8988T (cell line): ENCODE measurements at places on chromosomes 11 and 22.

DNA sequence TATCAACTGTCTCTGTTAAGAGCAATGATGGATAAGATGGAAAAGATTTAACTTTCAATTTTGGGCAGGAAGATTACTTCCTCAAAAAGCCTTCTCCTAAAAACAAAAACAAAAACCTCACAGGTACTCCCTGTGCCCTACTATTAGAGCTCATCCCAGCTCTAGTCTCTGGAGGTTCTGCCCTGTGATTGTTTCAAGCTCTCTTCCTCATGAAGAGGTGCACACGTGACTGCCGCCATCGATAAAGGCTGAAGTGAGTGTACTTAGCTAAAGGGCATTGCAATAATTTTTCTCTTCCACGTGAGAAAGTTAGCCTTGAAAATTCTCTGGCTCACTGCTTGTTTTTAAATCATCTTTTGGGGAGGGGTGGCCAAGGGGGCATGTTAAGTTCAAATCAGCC is 36.6 kb downstream of the MPPED2 start:
- no peak for DNase-seq

GRCh38 chr22:38924347-38924952 is 33.0 kb upstream of the APOBEC3A start:
- DNase-seq = no peak

DNA sequence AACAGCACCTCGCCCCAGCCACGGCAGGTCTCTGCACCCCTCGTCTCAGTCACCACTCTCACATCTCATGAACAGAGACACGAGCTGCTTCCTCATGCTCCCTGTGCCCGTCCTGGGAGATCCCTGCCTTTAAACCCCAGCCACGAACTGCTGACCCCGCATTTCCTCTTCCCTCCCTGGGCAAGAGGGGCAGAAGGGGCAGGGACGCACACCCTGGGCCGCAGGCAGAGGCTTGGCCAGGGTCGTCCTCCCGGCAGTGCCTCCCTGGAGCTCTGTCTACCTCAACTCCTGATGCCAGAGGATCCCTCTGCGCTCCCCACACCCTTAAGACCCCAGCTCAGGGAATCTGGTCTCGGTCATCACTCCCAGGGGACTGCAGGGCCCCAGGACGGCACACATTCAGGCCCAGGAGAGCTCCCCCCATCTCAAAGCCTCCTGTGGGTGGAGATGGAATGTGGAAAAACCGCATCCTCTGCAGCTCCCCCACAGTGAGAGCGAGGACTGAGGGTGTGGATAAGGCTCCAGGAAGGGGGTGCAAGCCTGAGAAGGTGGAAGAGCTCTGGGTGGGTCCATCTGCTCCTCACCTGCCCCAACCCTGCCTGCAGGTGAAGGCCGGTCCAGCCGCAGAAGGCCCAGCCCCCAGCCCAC is 1.2 kb downstream of the BID start:
- DNase-seq = no peak

GRCh38 chr22:43411040-43411868 is 560 bp upstream of the MPPED1 start:
- no peak for DNase-seq

- no peak for DNase-seq
Measured at GRCh38 chr11:64060861-64061444, 25.2 kb downstream of the FLRT1 start.

DNA sequence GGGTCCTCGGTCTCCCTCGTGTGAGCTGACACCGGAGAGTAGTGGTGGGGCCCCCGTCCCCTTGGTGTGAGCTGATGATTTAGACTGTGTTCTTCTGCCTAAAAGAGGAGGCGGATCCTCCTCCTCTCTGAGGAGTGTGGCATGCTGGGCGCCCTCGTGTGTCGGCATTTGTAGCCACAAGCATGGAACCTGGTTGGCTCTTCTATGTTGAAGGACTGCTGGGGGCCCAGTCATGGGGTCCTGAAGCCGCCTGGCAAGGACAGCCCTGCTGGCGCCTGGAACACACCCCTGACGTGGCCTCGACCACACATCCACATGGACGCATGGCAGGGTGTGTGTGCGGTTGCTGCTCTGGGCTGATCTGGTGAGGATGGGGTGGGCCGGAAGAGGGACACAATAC is 50.2 kb downstream of the AP2A2 start:
- peak; percentile 94 for DNase-seq

DNA sequence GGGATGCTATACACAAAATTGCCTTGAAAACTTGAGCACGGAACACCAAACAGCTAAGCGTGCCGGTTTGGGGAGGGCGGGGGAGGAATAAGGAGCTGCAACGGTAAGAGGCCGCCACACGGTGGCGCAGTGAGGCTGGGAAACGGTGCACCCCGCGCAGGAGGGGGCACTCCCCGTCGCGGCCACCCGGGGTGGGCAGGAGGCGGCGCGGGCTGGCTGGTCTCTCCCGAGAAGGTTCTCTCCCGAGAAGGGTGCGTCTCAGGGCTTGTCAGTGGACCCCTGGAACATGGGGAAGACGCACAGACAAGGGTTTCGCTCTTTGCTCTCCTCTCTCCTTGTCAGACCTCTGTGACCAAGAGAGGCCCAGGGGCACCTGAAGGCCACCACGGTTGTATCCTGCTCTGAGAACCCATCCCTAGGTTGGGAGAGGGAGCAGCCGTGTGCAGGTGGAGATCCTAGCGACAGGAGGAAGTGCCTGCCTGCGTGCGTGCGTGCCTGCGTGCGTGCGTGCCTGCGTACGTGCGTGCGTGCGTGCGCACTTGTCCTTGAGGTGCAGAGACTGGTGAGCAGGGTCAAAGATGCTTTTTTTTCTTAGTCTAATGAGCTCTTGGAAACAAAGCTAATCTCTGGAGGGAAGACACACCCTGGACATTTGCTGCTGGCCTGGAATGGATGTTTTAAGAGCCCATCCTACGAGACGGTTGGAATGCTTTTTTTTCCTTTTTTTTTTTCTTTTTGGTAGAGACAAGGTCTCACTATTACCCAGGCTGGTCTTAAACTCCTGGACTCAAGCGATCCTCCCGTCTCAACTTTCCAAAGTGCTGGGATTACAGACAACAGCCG is 18.1 kb upstream of the JAM3 start:
- DNase-seq = peak; percentile 96

- no peak for DNase-seq
Measured at GRCh38 chr22:50696251-50696798, 23.7 kb downstream of the SHANK3 start.

GRCh38 chr11:101521821-101522220 is 62.0 kb downstream of the TRPC6 start:
- DNase-seq = no peak

GRCh38 chr22:16834971-16835370 is 9.8 kb upstream of the XKR3 start:
- no peak for DNase-seq

GRCh38 chr11:108551651-108552462 is 41.7 kb downstream of the EXPH5 start:
- DNase-seq = no peak

DNA sequence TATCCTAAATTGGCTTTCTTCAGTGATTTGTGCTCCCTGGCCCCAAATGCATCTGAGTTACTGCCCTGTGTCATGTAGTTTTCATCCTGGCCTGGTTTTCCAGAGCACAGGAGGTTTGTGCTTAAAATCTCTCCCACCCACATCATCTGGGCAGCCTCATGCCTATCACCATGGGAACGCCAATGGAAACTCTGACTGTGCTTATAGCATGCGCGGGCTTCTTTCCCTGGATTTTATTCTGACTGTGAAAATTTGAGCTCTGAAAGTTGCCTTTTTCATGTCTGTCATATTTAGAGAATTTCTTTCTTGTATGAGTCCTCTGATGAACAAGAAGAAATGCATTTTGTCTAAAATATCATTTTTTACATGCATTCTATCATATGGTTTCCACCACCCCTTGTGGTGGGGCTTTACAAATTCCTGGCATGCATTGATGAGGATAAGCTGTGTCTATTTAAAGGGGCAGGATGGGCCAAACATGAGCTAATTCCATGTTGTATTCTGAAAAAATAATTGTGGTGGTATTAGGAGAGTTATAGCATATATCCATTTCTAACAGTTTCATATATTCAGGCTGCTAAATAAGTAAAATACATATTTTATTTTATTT is 55.1 kb downstream of the IRAG1 start:
- no peak for DNase-seq

DNA sequence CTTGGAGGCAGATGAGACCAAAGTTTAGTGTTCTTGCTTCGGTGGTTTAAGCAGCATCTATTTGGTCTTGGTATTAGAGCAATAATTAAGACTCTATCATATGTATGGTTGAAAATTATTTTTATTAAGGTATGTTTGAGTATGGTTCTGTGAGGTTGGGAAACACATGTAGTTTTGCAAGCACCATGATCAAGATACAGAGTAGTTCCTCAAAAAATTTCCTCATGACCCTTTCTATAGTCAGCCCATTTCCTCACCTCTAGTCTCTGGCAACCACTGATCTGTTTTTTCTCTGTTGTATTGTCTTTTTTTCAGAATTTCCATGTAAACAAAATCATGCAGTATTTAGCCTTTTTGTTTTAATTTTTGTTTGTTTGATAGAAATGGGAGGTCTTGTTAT is 18.4 kb downstream of the MTMR3 start:
- DNase-seq = no peak

- DNase-seq = no peak
Measured at GRCh38 chr11:64799256-64799622, 3.8 kb downstream of the MAP4K2 start.

- DNase-seq = no peak
Measured at GRCh38 chr11:40215556-40215955, 1243.9 kb downstream of the LRRC4C start.

DNA sequence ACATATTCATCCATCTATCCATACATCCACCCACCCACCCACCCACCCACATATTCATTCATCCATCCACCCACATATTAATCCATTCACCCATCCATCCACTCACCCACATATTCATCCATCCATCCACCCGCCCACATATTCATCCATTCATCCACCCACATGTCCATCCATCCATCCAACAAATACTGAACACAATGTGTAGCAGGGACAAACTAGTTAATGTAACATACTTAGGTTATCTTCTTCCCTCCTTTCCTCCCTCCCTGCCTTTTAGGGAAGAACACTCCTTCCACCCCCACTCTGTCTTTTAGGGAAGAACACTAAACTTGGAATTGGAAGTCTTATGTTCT is 39.4 kb downstream of the MCM5 start:
- DNase-seq = no peak

DNA sequence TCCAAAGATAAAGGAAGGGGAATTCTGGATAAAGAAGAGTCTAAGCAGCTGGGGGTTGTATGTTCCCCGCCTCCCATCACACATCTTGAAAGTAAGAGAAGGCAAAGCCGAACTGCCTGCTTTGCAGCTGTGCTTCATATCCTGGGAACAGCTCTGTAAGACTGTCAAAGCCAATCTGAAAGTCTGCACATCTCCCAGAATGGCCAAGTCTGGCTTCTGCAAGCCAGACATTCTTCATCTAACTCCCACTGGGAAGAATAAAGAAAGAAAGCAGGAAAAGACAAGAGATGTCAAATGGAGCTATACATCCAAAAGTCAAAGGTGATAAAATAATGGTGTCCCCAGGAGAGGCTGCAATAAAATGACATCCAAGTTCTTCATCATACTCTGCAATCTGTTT is 15.4 kb downstream of the MORC2 start:
- no peak for DNase-seq

GRCh38 chr11:45025716-45026492 is 75.2 kb upstream of the TP53I11 start:
- DNase-seq = no peak

DNA sequence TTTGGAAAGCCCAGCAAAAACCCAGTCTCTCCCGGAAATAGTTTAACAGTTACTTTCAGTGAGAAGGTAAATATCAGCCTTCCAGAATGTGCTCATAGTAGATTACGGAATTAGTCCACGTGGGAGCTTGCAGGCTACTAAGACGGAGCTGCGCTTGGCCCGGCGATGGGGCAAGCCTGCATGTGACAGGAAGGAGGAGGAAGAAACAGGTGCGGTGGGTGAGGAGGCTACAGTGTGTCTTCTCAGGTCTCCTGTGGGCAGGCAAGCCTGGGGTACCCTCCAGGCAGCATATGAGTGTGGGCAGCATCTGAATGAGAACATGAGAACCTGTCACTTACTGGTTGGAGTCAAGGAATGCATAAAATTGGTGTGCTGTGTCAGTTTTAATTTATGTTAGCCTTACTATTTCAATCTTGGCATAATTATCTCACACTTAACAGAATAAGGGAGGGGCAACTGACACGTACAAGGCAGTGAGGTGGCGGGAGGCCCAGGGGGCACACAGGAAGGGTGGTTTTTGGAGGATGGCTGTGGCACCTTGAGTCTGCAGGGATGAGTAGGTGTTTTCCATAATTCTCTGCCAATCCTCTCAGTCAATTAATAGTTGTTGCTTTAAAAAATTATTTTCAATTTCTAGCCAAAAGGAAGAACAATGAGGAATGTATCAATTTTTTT is 35.7 kb downstream of the CLMP start:
- DNase-seq = no peak

DNA sequence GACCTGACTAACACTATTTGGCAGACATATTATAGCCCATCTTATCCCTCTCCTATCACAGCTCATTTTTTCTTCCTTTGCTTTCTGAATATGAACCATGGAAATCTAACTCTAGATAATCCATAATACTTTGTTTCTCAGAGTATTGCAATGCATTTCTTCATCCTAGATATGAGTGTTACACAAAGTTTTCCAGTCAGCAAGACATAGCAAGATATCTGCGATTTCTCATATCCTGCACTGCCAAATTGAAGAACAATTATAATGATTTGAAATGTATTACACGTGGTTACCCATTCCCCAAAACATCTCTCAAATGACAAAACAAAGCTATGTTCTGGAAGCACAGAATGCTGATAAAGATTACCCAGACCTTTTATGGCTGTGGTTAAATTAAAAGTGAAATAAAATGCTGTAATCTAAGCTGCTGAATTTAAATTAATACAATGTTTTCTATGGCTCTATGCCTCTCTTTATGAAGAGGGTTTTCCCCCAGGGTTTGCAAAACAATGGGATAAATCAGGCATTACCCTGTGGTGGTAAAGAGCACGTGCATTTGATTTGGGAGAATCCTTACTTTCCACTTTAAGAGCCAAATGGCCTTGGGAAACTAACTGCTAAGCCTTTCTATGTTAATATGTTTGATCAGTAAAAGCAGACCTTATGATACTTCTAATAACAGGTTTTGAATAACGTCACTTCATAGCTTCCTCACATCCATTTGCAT is 1291.0 kb upstream of the CNTN5 start:
- DNase-seq = no peak

- no peak for DNase-seq
Measured at GRCh38 chr11:131712897-131713296, 342.5 kb downstream of the NTM start.

DNA sequence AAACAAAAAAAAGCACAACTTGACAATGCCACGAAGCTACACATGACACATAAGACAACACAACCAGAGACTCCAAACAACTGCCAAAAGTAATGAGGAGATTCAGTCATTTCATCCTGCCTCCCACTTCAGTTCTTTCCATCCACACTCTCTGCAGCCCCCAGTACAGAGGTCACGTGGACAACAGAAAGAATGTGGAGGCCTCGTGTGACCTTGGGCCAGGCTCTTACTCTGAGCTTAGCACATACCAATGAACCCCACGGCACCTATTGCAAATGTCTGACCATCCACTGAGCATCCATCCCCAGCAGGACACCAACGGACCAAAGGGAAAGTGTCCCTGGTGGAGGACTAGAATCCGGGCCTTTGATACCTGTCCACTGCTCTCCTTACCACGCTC is 12.5 kb downstream of the CBX7 start:
- no peak for DNase-seq

- DNase-seq = no peak
Measured at GRCh38 chr11:61332281-61332796, 566 bp downstream of the DDB1 start.

- DNase-seq = no peak
Measured at GRCh38 chr11:17931595-17931994, 81.3 kb downstream of the SERGEF start.

GRCh38 chr22:26781596-26781995 is 124.2 kb downstream of the MIAT start:
- DNase-seq = no peak
